ENCODE measurements at places on chromosomes 3 and 15. TPM values are rescaled to one million over a fixed set of nuclear protein-coding genes. Genes with fewer than 3 reads are reported as not detected.

The SLC38A3 gene
- polyA plus RNA-seq: 9.4 TPM

The CCR3 gene
- polyA plus RNA-seq: not detected

The ZNF662 gene
- 51.6 TPM for polyA plus RNA-seq

The HGD gene
- polyA plus RNA-seq: 97.3 TPM

The MESP2 gene
- 0.45 TPM for polyA plus RNA-seq

The PEX5L gene
- 0.58 TPM for polyA plus RNA-seq

The GXYLT2 gene
- polyA plus RNA-seq: 18.3 TPM

The SMCO1 gene
- polyA plus RNA-seq: not detected

The SNX22 gene
- 1.9 TPM for polyA plus RNA-seq

- DNase-seq: no peak
Observed at GRCh38 chr3:105499961-105500360, 133.3 kb downstream of the ALCAM start.

- no peak for DNase-seq
Observed at GRCh38 chr3:187913617-187914033, 168.4 kb upstream of the BCL6 start.

DNA sequence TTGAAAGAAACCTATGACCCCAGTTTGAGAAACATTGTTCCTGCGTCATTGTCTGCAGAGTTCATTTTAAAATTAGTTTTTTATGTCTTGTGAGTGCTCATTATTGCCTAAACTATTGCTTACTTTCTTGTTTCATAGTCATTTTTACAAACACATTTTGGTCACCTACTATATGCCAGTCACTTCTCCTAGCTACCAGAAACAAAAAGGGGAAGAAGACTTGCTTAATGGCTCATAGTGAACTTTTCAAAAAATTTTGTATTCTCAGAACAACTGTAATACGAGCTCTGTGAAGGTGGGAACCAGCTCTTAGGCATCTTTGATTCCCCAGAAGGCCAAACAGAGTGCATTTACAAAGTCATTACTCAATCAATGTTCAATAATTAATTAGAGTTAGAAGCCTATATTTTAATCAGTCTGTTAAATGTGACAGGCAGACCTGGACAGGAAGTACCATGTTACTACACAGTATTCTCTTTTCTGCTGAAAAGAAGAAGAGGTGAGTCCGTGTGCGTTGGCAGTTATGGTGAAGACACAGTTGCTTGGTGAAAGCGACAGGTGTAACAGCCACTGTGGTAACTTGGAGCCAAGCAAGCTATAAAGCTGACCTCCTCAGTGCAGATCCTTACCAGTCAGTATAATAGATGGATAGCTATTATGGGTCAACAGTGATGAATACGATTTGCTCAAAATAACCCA is 46.6 kb downstream of the DPPA2 start:
- DNase-seq: no peak

DNA sequence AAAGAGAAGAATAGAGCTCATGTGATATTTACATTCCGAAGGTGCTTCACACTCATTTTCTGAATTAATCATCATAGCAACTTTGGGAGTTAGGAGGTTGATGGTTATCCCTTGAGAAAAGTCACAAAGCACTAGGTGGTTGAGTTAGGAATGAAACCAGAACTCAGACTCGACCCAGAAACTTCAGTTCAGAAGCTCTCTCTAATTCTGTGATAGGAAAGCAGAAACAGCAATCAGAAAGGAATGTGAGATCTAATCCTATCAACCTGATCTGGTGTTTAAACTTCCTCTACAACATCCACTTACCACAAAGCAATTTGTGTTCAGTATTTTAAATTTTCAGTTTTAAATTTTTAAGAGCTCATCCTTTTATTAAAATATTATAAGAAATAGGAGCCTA is 211.2 kb downstream of the CNTN3 start:
- no peak for DNase-seq

DNA sequence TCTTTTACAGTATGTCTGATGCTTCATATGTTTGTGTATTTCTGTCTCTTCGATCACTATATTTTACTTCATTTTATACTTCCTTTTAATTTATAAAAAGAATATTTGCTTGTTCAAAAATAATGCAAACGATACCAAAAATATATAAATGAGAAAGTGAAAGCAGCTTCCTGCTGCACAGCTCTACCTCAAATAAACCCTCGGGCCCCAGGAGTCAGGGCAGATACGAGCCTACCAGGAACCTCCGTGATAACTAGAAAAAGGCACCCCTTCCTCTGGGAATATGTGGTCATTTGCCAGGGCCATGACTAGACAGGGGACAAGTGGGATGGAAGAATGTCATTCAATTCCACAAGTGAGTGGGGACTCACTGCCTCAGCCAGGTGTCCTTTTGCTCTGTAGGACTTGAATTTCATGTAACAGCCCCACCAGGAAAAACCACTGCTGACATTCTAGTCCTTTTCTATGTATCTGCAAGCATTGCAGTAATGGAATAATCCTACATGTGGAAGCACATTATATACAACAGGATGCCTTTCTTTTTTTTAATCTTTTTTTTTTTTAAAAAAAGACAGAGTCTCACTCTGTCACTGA is 133.3 kb downstream of the SUCLG2 start:
- DNase-seq: no peak

GRCh38 chr3:172709774-172710663 is 848 bp downstream of the NCEH1 start:
- peak; percentile 10 for DNase-seq

GRCh38 chr3:143099210-143099609 is 20.4 kb upstream of the CHST2 start:
- DNase-seq: no peak

GRCh38 chr15:101023501-101024072 is 104.4 kb downstream of the LRRK1 start:
- no peak for DNase-seq
